ENCODE measurements at places on chromosomes 5 and 9.

DNA sequence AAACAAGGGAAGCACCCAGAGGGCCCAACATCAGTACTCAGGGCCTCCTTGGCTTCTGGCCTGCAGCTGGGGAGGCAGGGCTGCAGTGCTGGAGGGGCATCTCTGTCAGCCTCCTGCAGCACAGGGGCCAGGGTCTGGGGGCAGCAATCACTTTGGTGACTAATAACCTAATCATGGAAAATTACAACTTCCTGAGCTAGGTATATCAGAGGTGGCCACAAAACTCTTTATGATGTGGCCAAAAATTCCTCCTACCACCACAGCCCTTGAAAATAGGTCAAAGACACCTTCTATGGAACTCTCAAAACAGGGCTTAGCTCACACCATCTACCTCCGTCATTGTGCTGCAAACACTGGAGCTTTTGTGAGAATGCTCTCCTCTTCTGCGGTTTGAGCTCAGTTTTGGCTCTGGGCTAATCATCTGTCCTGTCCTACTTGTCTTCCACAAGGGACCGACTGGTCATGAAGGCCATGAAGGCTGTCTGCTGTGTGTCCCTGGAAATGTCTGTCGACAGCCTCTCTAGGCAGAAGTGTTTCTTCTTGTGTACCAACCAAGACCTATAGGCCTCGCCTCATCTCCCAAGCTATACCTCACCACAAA lies 28.6 kb downstream of the CSF2 start:
- DNase-seq, result no peak

DNA sequence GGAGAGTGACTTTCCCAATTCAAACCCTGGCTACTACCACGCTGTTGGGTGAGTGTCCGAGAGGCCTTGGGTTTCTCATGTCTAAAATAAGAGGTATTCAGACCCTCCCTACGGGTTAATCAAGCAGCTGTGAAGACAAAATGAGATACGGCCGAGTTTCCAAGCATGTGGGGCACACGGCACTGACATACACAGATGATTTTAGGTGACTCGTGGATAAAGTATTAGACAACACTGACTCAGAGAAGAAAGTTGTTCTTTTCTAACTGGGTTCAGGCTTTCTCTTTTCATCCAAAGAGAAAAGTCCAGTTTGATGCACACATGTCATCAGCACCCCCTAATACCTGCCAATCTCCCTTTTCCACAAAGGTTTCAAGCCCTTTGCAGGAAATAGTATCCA lies 15.6 kb downstream of the FOXI1 start:
- DNase-seq, result no peak

DNA sequence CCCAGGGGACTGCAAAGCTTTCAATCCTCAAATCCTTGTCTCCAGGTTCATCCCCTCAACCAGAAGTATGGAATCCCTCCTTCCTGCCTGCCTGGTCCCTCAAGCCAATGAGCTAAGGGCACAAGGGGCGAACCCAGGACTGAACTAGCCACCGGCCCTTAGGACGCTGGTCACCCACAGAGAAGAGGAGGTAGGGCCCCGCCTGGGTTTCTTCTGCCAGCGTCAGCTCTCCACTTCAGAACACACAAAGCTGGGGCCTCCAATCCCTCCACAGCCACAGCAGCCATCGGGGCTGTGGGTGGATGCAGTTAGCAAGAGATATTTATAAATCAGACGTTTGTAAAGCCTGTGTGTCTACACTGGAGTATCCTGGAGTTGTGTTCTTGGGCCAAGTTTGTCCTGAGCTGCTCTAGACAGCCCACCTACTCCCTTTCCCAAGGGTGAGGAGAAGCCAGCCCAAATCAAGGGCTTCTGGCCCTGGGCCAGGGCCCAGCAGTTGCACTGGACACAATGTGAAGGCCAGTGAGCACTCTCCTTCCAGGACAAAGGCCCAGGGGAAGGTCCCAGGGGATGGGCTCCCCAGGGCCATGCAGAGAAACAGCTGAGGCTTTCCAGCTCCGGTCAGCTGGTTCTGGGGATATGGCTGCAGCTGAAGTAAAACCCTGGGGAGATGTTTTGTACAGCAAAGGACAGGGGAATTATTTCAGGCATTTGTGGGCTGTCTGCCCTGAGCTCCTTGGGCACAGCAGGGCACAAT lies 18.9 kb downstream of the AMBP start:
- DNase-seq, result no peak

- no peak for DNase-seq
Observed at GRCh38 chr5:158482125-158482524, 617.6 kb downstream of the EBF1 start.

- no peak for DNase-seq
Observed at GRCh38 chr5:50863534-50864170, 197.2 kb downstream of the PARP8 start.

Data from progenitor cell of endocrine pancreas (in vitro differentiated cells).